ENCODE measurements at places on chromosomes 7 and 10.

- no peaks in the 10 kb centered on the region for H3K4me1 ChIP-seq
- no peak for DNase-seq
- no peak overlapping the region for H3K4me3 ChIP-seq
- H3K27me3 ChIP-seq: no peaks in the 10 kb centered on the region
Observed at GRCh38 chr7:11492307-11492706, 339.7 kb downstream of the THSD7A start.

DNA sequence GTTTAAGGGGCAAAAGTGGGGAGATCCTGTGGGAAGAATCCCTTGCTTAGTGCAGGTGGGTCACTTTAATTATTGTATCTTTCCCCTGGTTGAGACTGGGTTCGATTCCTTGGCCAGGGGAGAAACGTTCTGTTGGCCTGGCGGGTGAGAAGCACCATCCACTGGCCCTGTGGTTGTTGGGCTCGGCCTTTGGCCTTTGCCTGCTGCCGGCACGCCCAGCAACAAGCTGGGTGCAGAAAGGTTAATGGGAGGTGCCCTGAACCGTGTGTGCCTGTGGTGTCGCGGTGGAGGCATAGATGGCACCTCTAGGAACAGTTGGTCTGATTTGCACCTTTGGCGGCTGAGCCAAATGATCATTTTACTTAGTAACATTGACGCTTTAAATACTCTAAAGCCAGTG, 363.6 kb upstream of the CNTNAP2 start:
- no peaks in the 10 kb centered on the region for H3K36me3 ChIP-seq
- no peak for DNase-seq
- no peak overlapping the region for H3K4me3 ChIP-seq
- no peaks in the 10 kb centered on the region for H3K4me1 ChIP-seq
- H3K27ac ChIP-seq: no peak overlapping the region
- no peaks in the 10 kb centered on the region for H3K27me3 ChIP-seq

DNA sequence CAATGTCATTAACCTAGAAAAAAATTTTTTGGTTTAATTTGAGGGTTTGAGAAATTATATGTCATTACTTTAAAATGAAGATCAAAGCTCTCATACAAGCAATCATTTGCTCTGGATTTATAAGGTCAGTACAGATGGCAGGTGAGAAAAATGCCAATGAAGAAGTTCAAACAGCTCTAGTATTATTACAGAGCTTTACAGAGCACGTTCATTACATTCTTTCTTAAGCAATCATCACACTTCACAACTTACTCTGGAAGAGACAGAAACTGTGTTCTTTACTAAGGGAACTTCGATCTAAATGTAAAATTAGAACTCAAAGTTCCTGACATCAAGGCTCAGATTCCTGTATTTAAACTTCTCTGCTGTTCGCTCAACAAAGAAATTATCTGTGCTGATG, 153.4 kb downstream of the ATE1 start:
- no peak for DNase-seq
- no peak overlapping the region for H3K27ac ChIP-seq
- H3K27me3 ChIP-seq: no peaks in the 10 kb centered on the region
- no peaks in the 10 kb centered on the region for H3K4me1 ChIP-seq

- no peaks in the 10 kb centered on the region for H3K27me3 ChIP-seq
- H3K36me3 ChIP-seq: no peaks in the 10 kb centered on the region
- no peak overlapping the region for H3K27ac ChIP-seq
- no peak for DNase-seq
Observed at GRCh38 chr7:70894799-70895198, 237.1 kb upstream of the GALNT17 start.

DNA sequence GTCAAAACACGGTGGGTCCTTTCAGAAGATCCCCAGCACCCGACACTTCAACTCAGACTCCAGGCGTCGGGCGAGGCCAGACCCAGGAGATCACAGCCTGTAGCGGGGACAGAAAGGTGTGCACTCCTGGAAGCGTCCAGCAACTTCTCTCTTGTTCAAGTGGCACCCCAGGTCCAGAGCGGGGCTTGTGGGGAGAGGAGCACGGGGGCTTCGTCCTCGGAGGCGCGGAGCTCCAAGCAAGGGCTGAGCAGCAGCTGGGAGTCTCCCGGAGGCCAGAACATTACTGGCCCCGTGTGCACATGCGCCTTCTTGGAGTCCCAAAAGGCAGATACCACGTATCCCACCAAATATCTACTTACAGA, 54.9 kb downstream of the ZRANB1 start:
- H3K4me3 ChIP-seq: no peak overlapping the region
- H3K27ac ChIP-seq: no peak overlapping the region
- H3K36me3 ChIP-seq: no peaks in the 10 kb centered on the region
- H3K27me3 ChIP-seq: peaks cover 4% of the 10 kb centered on the region
- H3K4me1 ChIP-seq: peaks cover 3% of the 10 kb centered on the region
- DNase-seq: no peak

DNA sequence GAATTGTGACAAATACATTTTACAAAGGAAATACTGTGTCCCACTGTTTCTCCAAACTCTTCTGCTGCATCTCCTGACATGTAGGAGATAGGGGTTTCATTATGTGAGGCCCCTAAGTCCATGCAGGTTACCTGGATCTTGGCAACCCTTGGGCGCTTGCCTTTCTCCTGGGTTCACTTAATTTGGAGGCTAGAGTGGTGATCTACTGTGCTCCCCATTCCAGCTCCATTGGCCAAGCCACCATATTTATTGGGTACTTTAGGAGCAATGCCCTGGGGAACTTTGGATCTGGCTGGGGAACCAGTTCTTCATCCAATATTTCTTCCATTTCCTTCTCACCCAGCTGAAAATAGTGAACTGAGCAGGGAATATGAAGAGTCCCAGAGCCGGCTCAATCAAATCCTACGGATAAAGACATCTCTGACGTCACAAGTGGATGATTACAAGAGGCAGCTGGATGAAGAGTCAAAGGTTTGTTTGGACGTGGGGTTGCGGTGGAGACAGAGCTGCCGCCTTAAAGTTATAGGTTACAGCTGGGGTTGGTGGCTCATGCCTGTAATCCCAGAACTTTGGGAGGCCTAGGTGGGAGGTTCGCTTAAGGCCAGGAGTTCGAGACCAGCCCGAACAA, 18.5 kb downstream of the MYH16 start:
- H3K27me3 ChIP-seq: no peaks in the 10 kb centered on the region
- no peaks in the 10 kb centered on the region for H3K4me1 ChIP-seq
- H3K4me3 ChIP-seq: no peak overlapping the region
- no peak for DNase-seq

DNA sequence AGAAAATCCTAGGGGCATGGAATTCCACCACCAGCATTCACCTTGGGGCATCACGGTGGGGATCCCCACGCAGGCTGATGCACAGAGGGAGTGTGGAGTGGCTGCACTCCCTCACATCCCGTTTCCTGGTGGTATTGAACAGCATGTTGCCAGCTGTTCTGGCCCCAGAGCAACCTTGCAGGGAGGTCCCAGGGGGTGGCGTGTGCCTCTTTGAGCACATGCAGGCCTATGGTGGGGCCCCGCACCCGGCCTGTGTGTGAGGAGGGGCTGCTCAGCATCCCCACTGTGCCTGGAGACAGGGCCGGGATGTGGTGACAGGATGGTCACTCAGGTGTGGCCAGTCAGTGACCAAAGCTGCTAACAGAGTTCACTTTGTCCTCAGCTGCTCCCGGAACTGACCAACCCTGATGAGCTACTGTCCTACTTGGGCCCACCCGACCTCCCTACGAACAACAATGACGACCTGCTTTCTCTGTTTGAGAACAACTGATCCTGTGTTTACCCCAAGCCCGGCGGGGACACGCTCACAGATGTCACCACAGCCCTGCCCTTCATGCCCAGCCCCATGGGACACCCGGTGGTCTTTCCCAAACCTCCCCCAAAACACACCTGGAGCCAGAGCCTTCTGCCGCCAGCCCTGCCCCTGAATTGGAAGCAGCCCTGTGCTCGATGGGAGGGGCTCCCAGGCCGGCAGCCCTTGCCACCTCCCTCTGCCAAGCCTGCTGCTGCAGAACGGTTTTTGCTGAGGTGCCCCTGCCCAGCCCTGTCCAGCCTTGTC, 18.7 kb downstream of the ZMIZ2 start:
- H3K4me3 ChIP-seq: peak overlapping the region; percentile 67
- H3K4me1 ChIP-seq: peaks cover 37% of the 10 kb centered on the region
- peaks cover 6% of the 10 kb centered on the region for H3K36me3 ChIP-seq
- DNase-seq: no peak
- H3K27me3 ChIP-seq: no peaks in the 10 kb centered on the region
- H3K27ac ChIP-seq: peak overlapping the region; percentile 92

DNA sequence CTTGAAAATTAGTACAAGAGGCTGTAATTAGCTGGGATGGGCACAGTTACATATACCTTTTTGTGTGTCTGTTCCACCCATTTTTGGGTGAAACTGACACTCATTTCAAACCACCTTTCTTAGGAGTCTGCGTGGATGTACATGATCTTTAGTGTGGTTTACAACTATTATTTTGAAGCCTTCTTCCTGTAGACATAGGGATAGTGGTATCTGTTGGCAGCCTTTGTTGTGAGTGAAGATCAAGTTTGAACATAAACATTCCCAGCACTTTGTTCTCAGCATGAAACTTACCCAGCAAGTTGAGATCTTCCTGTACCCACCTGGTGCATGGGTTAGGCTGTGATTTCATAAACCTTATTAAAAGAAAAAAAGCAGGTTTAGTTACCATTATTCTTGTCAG, 2.0 kb downstream of the BAG3 start:
- H3K27ac ChIP-seq: peak overlapping the region; percentile 93
- no peaks in the 10 kb centered on the region for H3K27me3 ChIP-seq
- no peak for DNase-seq

DNA sequence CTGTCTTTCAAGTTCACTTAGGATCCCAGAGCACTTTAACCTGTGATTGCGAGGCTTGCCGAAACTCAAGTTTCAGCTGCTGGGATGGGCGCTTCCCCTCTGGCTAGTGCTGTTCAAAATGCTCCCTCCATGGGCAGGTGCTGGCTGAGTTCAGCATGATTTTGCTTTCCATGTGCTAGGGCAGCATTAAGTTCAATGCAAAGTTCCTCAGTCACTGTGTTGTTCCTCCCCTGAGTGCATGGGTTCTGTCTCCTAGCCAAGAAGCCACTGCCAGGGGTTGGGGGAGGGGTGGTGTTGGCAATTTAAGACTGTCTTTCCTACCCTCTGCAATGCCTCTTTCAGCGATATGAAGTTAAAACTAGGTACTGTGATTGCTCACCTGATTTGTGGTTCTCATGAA, 56.5 kb upstream of the HELLS start:
- DNase-seq: no peak
- no peaks in the 10 kb centered on the region for H3K4me1 ChIP-seq

DNA sequence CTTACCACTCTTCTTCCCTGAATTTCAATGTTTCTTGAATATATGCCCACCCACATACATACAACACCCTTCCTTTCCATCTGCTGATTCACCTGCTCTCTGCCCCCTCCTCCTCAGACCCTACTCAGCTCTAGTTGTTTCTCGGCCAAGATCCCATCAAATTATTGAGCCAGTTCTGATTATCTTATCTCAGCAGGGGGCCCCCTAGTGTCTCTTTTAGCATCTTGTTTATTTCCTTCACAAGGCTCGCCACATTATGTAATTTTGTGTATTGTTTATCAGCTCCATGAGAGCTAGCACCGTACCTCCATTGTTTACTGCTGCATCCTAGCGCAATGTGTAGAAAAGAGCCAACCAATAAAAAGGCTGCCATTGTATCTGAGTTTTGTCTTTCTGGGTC, 71.9 kb downstream of the FAM13C start:
- H3K27ac ChIP-seq: no peak overlapping the region
- H3K4me1 ChIP-seq: no peaks in the 10 kb centered on the region
- H3K36me3 ChIP-seq: no peaks in the 10 kb centered on the region
- no peaks in the 10 kb centered on the region for H3K27me3 ChIP-seq

DNA sequence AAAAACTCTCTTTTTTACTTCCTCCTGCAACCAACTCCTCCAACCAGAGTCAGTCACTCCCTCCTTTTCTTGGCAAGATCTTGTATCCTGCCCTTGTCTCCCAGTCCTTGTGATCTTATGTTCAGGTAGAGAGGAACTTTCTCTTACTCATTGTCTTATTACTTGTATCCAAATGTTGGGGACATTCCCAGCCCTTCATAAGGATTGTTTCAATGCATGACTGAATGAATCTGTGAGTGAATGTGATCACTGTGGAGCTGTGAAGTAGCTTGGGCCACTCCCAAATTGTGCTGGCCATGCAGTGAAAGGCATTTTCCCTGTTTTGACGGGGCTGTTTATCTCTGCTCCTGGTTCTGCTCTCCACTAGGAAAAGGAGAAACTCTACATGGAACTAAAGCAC, 93.7 kb downstream of the CFAP58 start:
- H3K4me1 ChIP-seq: peaks cover 2% of the 10 kb centered on the region
- DNase-seq: no peak
- no peak overlapping the region for H3K27ac ChIP-seq
- no peak overlapping the region for H3K4me3 ChIP-seq
- peaks cover 39% of the 10 kb centered on the region for H3K27me3 ChIP-seq
- no peaks in the 10 kb centered on the region for H3K36me3 ChIP-seq
